ENCODE measurements at places on chromosomes 12 and 14.

- DNase-seq, result no peak
Observed at GRCh38 chr12:65566751-65567150, 257.5 kb upstream of the HMGA2 start.

- peak; percentile 40 for DNase-seq
Observed at GRCh38 chr14:61476754-61477410, 155.5 kb downstream of the PRKCH start.

DNA sequence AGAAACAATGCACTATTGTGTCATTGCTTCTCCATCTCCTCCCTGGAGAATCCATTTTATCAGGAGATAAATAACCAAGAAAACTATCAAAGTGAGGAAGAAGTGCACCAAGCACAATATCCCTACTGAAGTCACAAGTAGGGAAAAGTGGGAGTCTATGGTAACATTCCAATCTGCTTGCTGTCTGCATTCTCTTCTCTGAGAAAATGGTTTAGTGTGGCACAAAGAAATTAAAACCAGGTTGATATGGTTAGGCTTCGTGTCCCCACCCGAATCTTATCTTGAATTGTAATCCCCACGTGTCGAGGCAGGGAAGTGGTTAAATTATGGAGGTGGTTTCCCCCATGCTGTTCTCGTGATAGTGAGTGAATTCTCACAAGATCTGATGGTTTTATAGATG is 209.7 kb downstream of the PRKD1 start:
- no peak for DNase-seq

- no peak for DNase-seq
Observed at GRCh38 chr12:95721320-95721719, 69.2 kb downstream of the NTN4 start.

DNA sequence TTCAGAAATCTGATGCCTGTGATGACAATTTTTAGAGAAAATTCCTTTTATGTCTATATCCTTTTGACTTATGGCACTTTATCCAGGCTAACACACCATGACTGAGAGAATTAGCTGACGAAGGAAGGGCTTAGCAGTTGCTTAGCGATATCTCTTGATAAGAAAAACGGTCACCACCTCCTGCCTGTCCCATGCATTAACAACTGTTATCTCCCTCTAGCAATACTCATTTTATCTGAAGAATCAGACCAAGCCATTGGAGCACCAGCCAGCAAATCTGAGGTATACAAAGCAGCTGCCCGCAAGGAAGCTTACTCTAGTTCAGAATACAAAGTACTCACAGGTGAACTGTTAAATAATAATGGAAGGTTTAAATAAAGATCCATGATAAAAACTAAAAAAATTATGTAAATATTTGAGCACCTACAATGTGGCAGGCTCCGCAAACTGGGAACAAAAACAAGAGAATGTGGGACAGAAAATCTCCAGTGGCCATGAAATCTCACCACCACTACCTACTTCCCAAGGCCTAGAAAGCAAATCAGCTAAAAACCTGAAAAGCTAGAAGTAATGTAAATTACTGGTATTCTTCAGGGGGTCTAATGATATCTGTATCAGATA is 24.3 kb downstream of the PPM1H start:
- DNase-seq, result no peak

GRCh38 chr14:65813760-65814384 is 401.3 kb downstream of the FUT8 start:
- DNase-seq, result no peak

GRCh38 chr14:99125113-99125512 is 146.9 kb downstream of the BCL11B start:
- DNase-seq, result no peak

GRCh38 chr14:56998728-56999127 is 188.4 kb upstream of the OTX2 start:
- no peak for DNase-seq

GRCh38 chr14:87805315-87805723 is 187.7 kb downstream of the GALC start:
- peak; percentile 5 for DNase-seq
